ENCODE measurements at places on chromosomes 1 and 21.
A peak's percentile ranks its signal among the peaks of the same experiment; 100 is the strongest.

- no peak for DNase-seq
Observed at GRCh38 chr21:45086337-45086958, 12.1 kb downstream of the ADARB1 start.

GRCh38 chr1:98405581-98406074, 255.9 kb upstream of the SNX7 start:
- DNase-seq, result no peak

GRCh38 chr21:37874904-37875780, 41.1 kb downstream of the KCNJ6 start:
- DNase-seq, result no peak

DNA sequence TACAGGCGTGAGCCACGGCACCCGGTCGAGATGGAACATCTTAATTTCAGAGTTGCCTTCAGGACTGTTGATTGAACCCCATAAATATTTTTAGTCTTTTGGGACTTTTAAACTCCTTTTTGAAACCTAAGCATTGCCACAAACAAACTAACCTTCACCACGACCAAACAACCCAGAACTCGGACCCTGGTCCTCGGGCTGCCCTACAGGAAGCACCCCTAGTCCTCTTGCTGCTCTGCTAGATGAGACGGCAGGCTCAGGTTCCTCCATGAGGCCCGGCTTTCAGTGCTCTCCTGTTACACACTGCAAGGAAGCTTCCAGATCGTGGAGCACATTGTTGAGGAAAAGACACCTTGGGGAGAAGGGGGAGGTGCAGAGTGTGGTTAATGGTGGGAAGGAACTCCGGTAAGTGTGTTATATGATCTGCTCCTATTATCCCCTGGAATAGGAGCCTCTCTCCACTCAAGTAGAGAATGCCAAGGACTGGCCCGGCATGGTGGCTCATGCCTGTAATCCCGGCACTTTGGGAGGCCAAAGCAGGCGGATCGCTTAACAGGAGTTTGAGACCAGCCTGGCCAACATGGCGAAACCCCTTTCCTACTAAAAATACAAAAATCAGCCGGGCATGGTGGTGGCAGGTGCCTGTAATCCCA, 5.7 kb downstream of the EPHX1 start:
- no peak for DNase-seq

GRCh38 chr1:201552941-201553351, 14.0 kb downstream of the NAV1 start:
- DNase-seq, result no peak

GRCh38 chr1:51061231-51061918, 40.7 kb upstream of the C1orf185 start:
- no peak for DNase-seq

GRCh38 chr1:166808952-166809351, 30.3 kb upstream of the POGK start:
- DNase-seq, result no peak

GRCh38 chr21:36966066-36966820, at the start of gene HLCS:
Gene HLCS (minus strand): TSS chr21:36966669. CDS start chr21:36966638, 31 bp downstream.
- peak; percentile 90 for DNase-seq

DNA sequence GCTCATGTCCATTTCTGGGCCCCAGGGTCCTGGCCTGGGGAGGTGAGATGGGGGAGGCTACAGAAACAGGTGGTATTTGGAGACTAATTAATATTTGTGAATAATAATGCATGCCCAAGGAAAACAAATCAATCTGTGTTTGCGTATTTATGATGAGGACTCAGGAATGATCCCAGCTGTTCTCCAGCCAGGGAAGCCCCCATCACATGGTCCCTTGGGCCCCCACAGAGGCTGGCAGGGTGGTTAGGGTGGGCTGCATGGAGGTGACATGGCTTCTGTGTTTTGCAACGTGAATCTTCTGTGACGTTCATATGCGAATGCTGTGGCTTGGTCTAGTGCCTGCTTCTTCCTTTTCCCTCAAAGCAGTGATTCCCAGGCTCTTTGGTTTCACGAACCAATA, 10.5 kb downstream of the PTPRF start:
- DNase-seq, result no peak

DNA sequence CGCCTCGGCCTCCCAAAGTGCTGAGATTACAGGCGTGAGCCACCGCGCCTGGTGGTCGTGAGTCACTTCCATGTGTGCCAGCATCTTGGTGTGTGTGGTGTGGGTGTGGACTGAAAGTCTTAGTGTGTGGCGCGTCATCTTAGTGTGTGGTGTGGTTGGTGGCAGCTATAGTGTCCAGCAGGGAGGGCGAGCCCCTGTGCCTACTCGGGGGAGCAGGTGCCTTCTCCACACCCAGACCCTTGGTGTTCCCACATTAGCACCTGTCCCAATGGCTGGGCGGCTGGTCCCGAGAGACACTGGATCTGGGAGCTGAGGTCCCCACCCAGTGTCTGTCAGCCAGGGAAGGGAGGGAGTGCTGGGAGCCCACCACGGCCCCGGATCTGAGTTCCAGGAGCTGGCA, 2.8 kb downstream of the SCNN1D start:
- no peak for DNase-seq

GRCh38 chr1:116765962-116766361, 11.7 kb downstream of the CD2 start:
- DNase-seq, result no peak

- DNase-seq, result no peak
Observed at GRCh38 chr1:4745560-4745959, 91.2 kb downstream of the AJAP1 start.

DNA sequence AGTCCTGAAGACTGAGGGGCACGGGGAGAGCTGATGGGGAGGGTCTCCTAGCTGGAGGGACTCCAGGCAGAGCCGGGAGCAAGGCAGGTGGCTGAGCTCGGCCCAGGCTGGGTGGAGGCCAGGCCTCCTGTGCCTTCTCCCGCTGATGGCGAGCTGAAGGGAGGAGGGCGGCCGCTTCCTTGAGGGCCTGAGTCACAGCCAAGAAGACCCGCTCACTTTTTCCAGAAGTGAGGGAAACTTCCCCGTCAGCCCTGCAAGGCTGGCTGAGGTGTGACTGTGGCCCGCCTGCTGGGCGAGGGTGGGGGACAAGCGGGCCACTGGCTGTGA, 1.7 kb upstream of the VWA1 start:
- DNase-seq, result no peak

DNA sequence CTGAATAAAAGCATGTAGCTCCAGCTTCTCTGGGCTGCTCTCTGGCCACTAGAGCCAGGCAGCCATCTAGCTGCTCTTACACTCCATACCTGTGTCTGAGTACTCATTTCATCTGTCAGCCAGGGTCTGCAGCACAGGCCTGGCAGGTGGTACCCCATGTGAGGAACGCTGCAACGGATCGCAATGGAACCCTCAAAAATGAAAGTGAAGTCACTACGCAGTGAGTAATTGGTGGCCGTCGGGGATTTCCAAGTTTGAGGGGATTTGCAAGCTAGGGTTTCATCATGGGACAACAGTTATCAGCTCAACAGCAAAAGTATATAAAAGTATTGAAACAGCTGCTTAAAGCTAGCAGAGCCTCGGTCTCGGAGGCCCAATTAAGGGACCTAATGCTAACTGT, 186.7 kb downstream of the HFM1 start:
- no peak for DNase-seq

DNA sequence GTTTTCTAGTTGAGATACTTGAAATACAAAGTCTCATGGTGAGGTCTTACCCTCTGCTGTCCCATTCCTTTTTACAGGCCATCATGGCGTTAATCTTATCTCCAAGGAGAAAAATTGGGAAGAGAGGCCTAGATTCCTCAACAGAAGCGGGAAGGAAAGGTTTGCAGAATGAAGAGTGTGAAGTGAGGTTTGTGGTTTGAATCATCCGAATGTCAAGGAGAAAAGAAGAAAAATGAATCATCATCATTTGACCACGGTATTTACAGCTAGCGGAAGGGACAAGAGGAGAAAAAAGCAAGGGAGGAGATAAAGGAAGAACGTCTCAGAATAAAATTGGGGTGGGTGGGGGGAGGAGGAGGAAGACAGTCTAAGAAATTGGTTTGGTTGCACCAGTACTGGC, 935 bp upstream of the COG2 start:
- no peak for DNase-seq

DNA sequence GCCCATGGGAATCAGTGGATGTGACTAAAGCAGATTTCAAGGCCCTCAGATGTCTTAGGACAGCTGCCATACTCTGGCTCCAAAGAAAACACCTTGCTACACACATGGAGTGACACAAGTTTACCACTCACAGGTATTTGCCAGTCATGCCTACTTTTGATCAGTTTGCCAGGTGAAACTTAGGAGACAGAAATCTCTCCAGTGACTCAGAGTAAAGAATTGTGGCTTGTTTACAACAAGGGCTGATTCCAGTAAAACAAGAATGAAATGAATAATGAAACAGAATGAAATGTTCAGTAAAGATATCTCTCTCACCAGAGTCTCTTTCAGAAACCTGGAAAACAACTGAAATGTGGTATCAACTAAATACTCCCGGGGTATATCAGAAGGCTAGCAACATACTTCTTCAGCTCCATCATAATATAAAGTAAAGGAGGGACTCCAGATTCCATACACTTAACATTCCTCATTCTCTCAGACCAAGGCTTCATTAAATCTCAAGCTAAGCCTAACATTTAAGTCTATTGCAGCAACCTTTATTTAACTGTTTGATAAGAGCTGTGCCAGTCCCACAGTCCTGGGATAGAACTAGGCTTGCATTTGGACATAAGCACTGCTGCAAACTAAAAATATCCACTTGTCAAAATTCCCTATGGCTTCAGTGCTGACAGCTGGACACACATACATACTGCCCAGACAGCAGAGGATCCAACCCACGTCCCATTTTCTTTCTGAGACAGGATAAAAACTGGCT, 143.3 kb downstream of the SIPA1L2 start:
- no peak for DNase-seq

- DNase-seq, result no peak
Observed at GRCh38 chr1:98559291-98559690, 102.2 kb upstream of the SNX7 start.

DNA sequence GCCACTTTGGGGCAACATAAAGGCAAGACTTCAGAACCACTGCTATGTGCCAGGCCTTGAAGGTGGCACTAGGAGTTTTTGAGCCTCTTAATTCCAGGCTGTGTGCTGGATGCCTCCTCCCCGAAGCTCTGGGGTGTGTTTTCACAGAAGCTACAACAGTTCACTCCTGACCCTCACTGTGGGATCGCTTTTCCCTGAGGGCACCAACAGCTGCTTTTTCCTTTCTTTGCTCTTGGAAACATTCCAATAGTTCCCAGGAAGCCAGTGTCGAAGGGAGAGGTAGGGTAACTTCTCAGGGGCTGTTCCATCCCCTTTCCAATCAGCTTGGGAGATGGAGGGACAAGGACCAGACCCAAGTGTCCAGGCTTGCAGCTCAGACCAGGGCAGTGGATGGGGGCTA, 153.4 kb downstream of the C1orf94 start:
- DNase-seq, result peak; percentile 65

DNA sequence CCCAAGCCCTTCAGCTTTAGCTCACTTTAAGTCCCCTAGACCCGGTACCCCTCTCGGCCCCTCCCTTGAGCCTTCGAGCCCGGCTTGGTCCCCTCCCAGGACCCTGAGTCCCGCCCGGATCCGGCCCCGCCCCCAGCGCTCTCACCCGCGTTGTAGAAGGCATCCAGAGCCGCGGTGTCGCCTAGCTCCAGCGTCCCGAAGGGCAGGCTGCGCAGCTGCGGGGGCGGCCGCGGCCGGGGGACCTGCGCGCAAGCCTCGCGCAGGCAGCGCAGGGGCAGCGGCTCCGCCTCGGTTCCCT, 699 bp downstream of the MAP3K6 start:
- peak; percentile 86 for DNase-seq

DNA sequence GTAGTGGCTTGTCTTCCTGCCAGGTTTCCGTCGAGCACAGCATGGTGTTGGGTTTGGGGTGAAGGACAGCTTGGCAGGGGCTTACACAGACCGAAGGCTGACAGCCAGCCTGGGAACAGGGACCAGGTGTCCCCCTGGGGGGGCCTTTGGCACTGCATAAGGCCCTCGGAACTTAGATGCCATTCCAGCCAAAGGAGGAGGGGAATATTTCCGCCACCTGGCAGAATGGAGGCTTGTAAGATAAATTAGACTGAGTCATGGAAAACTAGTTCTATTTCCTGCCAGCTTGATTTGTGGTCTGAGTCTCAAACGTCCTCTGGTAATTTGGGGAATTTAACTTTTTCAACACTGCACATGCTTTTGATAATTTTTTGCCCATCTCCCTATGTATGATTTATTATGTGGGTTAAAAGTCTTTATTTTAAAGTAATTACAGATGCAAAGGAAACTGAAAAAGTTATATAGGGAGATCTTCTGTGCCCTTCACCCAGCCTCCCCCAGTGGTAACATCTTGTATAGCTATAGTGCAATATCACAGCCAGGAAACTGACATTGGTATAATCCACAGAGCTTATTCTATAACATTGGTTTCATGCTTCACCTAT, 11.5 kb upstream of the TMEM51 start:
- no peak for DNase-seq

DNA sequence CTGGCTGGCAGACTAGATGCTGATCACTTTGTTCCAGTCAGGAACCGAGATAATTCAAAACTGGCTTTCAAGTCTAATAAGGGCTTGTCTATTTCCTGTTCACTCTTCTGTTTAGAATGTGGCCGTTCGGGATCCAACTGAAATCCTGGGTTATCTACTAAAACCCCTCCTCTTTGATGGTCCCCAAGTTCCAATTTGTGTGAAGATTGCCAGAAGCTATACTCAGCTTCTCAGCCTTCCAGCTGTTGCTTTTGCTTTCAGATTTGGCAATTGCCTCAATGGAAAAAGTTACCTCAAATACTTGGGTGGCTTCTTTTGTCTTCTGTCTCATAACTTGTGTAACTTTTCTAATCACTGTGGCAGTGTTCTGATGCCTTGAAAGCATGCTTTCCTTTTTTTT, 43.7 kb downstream of the BTBD8 start:
- no peak for DNase-seq

DNA sequence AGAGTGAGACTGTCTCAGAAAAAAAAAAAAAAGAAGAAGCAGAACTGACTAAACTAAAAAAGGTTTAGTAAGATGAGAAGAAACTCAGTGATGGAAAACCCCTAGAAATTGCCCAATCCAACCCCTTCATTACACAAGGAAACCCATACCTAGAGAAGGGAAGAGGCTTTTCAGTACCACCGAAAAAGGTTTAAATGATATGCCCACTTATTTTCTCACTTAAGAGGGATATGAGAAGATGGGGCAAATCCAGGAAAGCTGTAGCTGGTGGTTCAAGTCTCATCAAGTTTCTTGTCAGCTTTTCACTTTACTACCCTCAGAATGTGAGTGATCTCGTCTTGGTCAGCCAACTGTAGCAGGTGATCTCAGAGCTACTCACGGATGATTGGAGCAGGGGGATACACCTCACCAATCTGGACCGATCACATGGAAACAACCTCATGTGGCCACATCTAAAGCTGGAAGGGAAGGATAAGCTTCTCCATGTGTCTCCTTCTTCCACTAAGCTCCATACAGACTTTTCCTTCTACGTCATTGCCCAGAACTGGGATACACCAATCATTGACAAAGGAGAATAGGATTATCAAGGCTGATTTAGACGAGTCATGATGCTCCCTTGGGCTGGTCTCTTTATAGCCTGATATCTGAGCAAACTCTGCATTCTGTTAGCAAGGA, 126.7 kb upstream of the POU3F1 start:
- no peak for DNase-seq

DNA sequence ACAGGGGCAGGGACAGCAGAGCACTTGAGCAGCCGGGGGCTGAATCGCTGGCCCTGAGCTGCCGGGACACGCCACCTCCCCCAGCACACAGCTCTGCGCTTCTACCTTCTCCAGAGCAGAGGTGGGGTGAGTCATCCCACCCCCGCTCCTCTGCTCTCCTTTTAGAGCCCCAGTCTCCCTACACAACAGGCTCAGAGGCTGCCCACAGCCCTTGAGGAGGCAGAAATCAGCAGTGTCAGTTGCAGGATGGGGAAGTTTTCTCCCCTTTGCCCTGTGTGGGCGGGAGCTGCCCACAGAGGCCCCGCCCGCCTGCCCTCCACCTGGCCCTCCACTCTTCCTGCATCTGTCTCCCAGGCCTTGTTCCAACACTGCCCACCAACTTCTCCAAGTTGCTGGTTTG, 94.6 kb downstream of the STUM start:
- no peak for DNase-seq
